ENCODE measurements at places on chromosomes 6 and 20.

GRCh38 chr20:37277253-37277593 is 12.2 kb upstream of the MANBAL start:
- DNase-seq, result no peak

GRCh38 chr6:33604941-33605854 is 15.9 kb upstream of the ITPR3 start:
- no peak for DNase-seq

DNA sequence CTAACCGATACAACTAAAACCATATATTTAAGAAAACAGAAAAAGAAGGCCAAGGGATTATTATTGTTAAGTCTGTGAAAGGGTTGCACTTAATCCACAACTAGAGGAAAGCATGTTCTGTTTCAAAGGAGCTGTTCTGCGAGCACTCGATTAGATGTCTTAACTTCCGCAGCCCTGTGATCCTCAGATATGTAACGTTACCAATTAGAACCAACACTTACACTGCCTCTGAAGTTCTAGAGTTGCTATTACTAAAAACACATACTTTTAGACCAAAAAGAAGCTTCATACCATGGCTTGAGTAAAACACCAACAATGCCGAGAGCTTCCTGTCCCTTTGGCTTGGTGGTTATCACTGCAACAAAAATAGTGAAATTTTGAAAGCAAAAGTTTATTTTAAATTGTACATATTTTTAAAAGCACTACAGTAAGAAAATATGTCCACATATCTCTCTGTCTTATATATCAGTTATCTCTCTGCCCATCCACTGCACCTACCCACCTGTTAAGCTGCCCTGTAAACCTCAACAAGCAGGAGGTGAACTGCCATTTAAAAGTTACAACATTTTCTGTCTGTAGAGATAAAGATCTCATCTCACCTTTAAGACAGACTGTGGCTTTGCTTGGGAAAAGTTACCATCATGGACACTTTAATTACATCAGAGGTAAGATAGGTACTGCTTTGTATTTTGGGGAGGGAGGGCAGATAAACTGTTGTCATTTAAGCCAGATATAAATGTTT is 7.1 kb upstream of the DUSP22 start:
- DNase-seq, result no peak

DNA sequence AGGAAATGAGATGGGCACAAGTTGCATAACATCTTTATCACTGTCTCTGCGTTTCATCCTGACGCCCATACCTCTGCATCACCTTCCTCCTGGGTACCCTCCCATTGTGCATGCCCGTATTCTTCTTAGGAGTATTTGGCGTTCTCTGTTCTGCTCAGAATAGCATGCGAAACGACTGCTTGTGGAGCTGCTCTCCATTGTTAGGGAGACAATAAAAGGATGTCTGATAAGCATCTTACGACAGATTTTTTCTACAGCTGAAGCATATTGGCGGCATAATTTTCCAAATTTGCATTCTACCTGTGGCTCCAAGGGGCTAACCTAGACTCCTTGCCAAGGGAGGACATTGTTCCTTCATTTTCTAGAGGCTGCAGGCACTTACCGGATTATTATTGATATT is 118.6 kb downstream of the EDN1 start:
- no peak for DNase-seq

GRCh38 chr6:16420715-16421461 is 182.5 kb downstream of the GMPR start:
- DNase-seq, result no peak

DNA sequence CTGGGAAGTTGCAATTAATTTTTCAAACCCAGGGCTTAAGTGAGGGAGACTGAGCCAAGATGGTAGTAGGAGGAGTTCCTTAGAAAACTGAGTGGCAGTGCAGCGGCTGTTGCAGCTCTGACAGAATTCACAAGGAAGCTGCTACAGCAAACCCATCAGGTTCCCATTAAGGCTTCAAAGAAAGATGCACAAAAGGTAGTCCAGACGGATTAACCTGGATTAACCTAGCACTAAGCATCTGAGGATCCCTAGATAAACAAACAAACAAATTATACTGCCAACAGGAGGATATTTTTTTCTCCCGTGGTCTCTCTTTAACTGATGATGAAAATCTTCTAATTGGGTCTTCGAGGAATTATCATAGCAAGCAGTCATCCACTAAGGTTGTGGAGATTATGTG is 5.2 kb downstream of the TENT5A start:
- no peak for DNase-seq

GRCh38 chr6:49668083-49668511 is 31.5 kb upstream of the RHAG start:
- no peak for DNase-seq

DNA sequence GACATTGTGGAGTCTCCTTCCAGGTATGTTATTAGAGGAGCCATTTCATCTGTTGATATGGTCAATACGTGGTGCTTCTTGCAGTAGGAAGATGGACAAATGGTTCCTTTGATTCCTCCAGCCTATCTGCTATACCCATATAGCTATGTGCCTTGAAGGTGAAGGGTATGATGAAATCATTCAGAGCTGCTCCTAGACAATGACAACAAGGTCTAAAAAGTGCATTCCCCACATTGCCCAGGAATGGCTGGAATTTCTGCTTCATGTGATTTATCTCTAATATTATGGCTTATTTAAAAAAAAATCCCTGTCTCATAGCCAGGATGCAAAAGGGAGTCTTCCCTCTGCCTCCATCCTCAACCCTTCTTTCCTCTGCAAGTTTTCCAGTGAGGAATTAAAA is 14.1 kb downstream of the DAAM2 start:
- no peak for DNase-seq

GRCh38 chr20:51363378-51363777 is 179.1 kb downstream of the NFATC2 start:
- no peak for DNase-seq

- DNase-seq, result no peak
Measured at GRCh38 chr20:43196243-43196642, 6.5 kb upstream of the PTPRT start.

DNA sequence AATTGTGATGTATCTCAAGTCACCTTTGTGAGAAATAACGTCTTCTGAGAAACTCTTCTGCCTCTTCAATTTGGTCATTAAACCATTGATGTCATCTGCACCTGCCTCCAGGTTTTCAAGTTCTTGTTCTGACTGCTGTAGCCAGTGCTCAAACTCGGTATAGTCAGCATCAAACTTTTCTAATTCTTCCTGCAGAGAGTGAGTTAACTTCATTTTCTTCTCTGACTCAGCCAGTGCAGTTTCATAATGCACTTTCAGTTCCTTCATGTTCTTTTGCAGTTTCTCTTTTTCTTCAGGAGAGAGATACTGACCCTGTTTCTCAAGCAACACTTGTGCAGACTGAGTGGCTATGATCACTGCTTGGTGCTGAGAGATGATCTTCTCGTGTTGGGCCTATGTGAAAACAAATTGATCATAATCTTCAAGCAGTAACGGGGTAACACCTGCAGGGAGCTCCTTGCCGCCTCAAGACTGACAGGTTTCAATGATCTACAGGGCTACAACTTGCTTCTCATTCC is 48.8 kb downstream of the DST start:
- DNase-seq, result no peak

- DNase-seq, result peak; percentile 17
Measured at GRCh38 chr6:162211022-162211421, 516.5 kb downstream of the PRKN start.

DNA sequence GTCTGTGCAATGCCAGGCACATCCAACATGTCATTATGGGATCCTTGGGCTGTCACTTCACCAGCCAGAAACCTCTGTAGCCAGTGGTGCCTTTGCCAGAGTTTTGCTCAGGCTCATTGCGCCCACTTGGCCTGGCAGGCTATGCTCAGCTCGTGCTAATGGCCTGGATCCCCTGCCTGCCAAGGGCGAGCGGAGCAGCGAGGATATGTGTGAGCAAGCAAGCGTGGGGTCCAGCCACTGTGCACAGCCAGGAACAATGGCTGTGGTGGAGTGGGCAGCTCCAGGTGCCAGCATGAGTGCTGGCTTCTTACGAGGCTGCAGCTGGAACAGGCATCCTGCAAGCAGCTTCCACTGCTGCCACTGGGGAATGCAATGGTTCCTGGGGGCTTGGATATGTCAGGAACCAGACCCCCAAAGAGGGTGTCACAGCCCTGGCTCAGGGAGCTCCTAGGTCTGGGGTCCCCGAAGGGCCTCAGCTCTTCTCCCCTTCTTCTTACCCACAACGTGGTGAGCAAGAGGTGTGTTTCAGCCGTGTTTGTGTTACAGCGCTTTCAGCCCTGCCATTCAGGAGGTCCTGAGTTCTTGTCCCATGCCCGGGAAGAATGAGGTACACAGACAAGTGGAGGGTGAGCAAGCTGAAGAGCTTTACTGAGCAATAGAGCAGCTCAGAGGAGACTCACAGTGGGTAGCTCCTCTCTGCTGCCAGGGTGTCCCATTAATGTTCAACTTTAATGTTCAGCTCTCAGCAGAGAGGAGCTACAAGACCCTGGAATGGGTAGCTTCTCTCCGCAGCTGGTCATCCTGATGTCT is 22.3 kb upstream of the TOP1 start:
- no peak for DNase-seq

- DNase-seq, result no peak
Measured at GRCh38 chr20:35200267-35200666, 26.2 kb upstream of the MMP24 start.

- no peak for DNase-seq
Measured at GRCh38 chr6:73560182-73560732, 39.4 kb upstream of the EEF1A1 start.

DNA sequence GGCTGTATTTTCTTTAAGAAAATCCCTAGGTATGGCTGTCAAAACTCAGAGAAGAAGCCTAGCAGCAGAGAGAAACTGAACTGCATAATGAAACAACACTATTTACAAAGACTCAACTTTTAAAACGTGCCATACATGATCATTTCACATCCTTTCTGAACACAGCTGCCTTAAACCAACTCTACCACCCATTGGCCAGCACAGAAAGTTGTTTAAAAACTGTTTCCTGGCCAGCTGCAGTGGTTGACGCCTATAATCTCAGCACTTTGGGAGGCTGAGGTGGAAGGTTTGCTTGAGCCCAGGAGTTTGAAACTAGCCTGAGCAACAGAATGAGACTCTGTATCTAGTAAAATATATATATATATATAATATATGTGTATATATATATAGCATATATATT is 336.4 kb upstream of the SOX4 start:
- DNase-seq, result no peak

- no peak for DNase-seq
Measured at GRCh38 chr6:18596531-18596835, 209.3 kb downstream of the RNF144B start.

GRCh38 chr6:36820700-36821580 is 18.3 kb downstream of the CPNE5 start:
- no peak for DNase-seq

DNA sequence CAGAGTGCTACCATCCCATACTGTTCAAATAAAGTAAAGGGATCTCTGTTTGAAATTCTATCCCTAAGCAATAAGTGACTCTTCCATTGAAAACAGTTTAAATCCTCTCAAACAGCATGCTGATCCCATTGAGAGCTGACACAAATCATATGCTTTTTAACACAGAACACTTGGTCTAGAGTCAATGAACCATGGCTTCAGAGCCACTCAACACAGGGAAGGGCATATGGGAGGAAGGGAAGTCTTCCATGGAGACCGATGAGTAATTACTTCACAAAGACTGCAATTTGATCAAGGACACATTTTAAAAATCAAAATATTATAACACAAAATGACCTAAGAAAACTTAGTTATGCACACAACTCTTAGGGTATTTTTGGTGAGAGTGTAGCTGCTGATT is 1073.0 kb upstream of the MAP3K7 start:
- DNase-seq, result no peak

DNA sequence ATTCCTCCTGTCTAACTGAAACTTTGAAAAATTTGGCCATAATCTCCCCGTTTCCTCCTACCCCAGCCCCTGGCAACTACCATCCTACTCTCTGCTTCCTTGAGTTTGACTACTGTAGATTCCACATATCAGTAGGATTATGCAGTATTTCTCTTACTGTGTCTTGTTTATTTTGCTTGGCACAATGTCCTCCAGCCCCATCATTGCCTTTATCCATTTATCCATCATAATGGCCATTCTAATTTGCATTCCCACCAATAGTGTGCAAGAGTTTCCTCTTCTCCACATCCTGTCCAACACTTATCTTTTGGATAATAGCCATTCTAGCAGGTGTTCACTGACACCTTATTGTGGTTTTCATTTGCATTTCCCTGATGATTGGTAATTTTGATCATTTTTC is 202.3 kb downstream of the THBS2 start:
- DNase-seq, result peak; percentile 34

DNA sequence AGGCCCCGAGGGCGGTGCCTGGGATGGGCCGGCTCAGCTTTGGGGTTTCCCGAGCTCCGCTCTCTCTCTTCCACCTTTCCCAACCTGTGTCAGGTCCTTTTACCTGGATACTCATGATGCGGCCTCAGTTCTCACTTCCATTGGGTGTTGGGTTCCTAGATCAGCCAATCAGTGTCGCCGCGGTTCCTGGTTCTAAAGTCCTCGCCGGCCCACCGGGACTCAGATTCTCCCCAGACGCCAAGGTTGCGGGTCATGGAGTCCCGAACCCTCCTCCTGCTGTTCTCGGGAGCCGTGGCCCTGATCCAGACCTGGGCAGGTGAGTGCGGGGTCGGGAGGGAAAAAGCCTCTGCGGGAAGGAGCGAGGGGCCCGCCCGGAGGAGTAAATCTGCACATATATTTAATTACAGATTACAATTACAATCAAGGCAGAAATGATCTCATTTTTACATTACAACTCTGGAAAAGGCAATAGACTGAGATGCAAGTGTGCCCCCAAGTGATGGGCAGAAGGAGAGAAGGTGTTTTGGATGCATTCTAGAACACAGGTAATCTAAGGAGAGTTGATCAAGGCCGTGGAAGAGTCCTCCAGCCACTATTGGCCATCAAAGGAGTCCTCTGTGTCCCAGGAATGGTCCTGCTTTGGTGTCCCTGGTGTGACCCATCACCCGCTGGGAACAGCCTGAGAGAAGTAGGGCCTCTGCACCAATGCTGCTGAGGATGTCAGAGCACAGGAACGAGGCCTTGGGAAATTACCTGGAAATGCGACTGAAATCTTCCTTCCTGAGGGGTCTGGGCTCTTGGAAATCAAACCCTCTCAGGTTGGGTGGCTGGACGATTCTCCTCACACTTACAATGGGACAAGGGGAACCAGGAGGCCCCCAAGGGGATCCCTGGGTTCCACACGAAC is 34.7 kb upstream of the MICB start:
- DNase-seq, result peak; percentile 55

DNA sequence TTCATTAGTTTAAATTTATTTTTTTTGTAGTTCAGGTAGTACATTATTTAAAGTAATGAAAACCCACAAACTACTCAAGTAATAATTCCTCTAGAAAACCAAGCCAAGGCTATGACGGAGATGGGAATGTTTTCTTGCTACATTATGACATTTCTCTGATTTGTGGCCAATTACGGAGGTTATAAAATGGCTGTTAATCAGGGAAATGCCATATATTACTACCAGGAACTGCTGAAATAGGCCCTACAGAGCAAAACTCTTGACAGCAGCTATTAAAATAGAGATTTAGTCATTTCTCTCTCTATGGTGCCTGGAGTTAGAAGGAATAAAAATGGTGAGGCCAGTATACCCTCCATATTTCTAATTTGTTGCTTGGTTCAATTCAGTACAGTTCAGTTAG is 280.0 kb downstream of the ARHGAP18 start:
- DNase-seq, result no peak
